ENCODE measurements at places on chromosomes 3 and 15. TPM values are rescaled to one million over a fixed set of nuclear protein-coding genes. Genes with fewer than 3 reads are reported as not detected.

The COL7A1 gene
- 45.3 TPM for polyA plus RNA-seq

The TMEM266 gene
- 17.6 TPM for polyA plus RNA-seq

The PRR20G gene
- polyA plus RNA-seq: not detected

The TTBK2 gene
- 15.2 TPM for polyA plus RNA-seq

The HDGFL3 gene
- polyA plus RNA-seq: 251 TPM
